ENCODE measurements at places on chromosomes 16 and 17.

- no peak for DNase-seq
Measured at GRCh38 chr16:75254359-75254837, 3.0 kb upstream of the BCAR1 start.

GRCh38 chr17:62098623-62099231 lies 33.6 kb upstream of the MED13 start:
- DNase-seq: no peak

- no peak for DNase-seq
Measured at GRCh38 chr17:71666047-71666446, 454.8 kb upstream of the SOX9 start.

DNA sequence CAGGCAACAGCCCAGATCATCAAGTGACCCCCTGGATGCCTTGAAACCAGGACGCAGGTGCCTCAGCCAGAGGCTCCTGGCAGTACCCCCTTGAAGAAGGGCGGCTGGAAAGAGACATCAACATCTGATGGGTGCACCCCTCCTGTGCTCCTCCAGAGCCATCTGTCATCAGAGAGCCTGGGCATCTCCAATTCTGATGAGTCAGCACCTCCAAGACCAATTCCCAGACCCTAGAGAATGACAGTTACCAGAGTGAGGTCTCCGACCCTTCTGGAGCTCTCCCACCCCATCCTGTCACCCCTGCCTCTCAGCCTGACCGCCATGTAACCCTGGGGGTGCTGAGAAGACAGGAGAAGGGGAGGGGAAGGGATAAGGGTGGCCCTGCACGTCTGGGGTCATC lies 433.7 kb downstream of the SOX9 start:
- no peak for DNase-seq

DNA sequence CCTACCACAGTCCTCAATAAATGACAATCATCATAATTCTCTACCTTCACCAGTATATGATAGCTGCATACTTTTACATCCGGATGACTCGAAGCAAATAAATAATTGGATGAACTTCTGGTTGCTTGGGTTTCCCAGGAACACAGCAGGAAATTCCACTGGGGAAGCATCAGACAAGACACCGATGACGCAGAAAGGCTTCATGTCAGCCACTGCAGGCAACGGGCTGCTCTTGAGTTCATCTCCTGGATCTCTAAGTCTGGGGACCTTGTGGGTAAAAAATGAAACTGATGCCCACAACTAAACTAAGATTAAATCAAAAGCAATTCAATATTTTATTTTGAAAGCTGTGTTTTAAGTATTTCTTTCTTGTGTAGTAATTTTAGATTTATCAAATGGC lies 472.1 kb upstream of the C16orf82 start:
- no peak for DNase-seq

DNA sequence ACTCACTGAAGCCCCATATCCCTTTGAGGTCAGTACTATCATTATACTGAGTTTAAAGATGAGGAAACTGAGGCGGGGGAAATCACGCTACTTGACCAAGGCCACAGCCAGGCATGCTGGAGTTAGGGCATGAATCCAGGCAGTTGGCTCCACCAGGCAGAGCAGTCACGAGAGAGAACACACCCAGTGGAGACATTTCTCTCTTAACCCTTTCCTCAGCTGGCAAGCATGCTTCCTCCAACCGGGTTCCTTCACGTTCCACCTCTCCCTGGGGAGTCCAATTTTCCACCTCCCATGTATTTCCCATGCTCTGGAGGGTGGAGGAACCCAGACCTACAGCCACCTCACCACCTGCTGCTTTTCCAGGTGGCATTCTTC lies 32.8 kb downstream of the VAC14 start:
- no peak for DNase-seq

GRCh38 chr17:34633351-34633750 lies 54.0 kb downstream of the TMEM132E start:
- no peak for DNase-seq
